Activated naive CD8-positive, alpha-beta T cell treated with anti-CD3 and anti-CD28 coated beads, Interleukin-2, amount 50 U/mL, for 16 hours (primary cell): ENCODE measurements at places on chromosomes 4 and X.

DNA sequence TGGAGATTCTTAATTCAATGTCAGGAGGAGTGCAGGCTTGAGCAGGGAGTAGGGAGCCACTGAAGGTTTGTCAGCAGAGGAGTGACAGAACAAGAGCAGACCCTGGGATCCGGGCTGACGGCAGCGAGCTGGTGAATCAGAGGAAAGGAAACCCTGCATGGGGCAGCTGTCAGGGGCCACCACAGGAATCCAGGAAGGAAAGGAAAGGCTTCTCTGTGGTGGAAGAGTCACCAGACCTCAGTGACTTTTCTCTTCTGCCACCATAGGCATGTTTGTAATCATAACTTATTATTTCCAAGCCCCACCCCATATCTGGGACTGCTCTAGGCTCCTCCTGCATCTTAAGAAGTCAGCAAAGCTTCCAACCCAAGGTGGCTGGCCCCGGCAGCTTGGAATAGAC lies 150.9 kb downstream of the BCOR start:
- DNase-seq = no peak

GRCh38 chrX:281166-281999 lies at the start of gene PLCXD1:
TSS of gene PLCXD1 (plus strand) at chrX:281381. CDS start at chrX:284188, 2,807 bp downstream.
- DNase-seq = no peak

DNA sequence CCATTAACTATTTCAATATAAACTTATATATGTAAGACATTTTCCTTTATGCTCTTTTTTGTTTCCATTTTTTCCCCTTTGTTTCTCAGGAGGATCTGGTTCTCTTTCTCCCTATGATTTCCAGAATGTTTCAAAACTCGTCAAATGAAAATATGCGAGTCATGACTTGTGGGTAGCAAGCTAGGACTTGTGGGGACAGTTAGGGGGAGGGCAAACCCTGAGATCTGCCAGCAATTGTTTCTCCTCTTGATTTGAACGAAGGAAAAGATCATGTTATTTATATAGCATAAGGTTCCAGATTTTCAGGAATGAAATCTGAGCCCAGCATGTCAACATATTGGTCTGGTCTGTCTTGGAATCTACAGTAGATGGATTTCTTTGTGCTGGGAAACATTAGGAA lies 28.9 kb upstream of the GPC4 start:
- no peak for DNase-seq

DNA sequence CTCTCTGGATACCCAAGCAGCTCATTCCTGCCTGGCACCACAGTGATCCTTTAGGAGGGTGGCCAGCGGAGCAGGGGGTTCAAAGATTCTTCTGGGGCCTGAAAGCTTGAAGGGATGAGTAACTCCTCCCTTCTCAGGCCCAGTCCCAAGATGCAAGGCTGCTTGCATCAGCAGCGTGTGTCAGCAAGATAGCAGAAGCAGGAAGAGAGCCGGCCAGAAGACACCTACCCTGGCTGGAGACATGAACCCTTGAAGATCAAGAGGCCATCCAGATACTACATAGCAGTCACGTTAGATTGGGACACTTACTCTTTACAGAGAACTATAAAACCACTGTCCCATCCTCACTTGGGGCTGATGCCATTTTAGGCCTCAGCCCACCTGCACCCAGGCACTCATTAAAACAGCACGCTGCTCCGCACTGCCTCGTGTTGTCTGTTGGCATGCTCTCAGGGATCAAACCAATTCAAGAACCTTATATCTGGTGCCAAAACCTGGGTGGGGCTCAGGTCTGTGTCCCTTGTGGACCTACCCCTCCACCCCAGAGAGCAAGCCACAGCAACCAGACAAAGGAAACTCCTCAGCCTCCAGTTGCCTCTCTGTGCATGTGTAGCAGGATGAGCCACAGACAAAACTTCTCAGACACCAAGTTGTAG lies 6.5 kb downstream of the UGT2B17 start:
- DNase-seq = no peak

GRCh38 chr4:18635531-18635930 lies 614.0 kb upstream of the LCORL start:
- DNase-seq = no peak

GRCh38 chrX:129655547-129656249 lies 942 bp upstream of the APLN start:
- no peak for DNase-seq

GRCh38 chr4:111136438-111136837 lies 513.6 kb upstream of the PITX2 start:
- no peak for DNase-seq

DNA sequence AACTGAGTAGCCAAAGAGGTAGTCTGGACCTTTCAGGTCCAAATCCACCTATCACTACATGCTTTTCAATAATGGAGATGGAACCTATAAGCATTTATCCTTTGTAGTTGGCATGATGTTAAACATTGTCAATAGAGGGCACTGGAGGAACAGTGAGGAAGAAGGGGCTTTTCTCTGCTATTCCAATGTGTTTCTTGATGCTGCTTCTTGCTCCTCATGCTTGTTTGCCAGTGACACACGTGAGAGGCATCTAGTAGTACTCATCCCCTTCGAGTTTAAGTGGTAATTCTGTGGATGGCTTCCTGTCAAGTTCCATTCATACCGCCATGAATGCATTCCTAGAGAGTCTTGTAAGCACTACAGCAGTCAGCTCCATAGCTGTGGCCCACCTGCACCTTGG lies 84.0 kb downstream of the NAA11 start:
- DNase-seq = no peak

DNA sequence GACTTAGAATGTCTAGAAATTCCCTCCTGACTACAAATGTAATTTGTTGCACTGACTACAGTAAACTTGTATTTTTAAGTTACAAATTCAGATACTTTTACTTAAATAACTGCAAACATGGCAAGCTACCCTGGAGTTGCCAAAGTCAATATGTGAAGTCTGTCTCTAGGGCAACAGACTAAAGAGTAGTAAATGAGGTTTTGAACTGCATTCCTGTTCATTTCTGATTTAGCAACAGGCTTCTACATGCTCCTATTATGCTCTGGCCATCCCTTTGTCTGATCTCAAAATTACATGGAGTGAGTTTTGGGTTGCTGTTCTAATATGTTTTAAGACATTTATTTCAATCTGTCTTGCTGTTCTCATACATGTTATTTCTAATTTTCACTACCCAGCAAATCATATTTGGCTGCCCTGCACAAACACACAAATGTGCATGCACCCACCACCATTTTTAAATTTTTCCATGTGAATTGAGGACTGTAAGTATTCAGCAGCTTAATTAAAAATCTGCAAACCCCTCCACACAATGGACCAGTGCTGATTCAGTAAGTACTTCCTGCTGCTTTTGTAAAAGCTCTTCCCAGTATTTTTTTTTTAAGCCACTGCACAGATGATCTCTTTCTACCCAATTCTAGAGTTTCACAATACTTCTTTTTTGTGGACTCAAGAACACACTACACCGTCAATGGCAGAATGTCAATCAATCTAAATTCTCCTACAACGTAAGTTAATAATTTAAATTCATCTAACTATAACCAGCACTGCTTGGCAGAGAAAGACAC lies 26.7 kb downstream of the SH3RF1 start:
- no peak for DNase-seq

GRCh38 chr4:2260344-2261109 lies 1.4 kb downstream of the MXD4 start:
- no peak for DNase-seq

GRCh38 chrX:15790769-15791290 lies 546 bp downstream of the ZRSR2 start:
- DNase-seq = no peak

- DNase-seq = no peak
Measured at GRCh38 chr4:164701665-164702064, 52.3 kb upstream of the SMIM31 start.

GRCh38 chr4:3174371-3175338 lies 74.3 kb upstream of the MSANTD1 start:
- DNase-seq = no peak

DNA sequence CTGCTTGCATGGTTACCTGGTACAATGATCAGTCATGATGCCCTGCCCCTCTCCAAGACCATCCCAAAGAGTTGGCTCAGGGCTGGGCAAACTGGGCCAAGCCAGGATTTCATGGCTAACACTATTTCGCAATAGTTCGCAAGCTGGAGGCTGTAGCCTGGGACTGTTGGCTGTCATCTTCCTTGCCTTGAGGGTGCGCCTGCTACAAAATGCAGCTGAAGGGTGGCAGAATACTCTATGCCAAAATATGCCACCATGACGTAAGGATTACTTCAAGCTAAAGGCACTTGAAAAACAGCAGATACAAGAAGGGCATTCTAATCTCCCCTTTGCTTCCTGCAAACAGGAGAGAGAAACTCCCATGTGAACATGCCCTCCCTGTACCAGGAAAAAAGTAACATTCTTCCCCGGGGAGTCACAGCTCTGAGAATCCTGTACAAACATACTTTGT lies 21.0 kb downstream of the SAT1 start:
- DNase-seq = no peak

DNA sequence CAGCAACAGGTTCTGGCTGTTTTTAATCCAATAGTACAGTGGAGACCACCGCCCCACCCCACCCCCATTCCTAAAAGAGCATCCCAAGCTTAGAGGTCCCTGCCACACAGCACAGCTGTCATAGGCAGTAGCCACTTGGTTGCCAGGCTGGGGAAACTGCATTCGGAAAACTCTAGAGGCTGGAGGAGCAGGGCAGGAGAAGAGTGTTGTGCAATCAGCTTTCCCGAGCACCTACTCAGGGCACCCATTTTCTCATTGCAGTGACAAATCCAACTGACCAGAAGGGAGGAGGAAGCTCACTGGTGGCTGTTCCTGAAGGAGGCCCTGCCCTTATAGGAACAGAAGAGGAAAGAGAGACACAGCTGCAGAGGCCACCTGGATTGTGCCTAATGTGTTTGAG lies 1.1 kb downstream of the CXCL1 start:
- DNase-seq = no peak

DNA sequence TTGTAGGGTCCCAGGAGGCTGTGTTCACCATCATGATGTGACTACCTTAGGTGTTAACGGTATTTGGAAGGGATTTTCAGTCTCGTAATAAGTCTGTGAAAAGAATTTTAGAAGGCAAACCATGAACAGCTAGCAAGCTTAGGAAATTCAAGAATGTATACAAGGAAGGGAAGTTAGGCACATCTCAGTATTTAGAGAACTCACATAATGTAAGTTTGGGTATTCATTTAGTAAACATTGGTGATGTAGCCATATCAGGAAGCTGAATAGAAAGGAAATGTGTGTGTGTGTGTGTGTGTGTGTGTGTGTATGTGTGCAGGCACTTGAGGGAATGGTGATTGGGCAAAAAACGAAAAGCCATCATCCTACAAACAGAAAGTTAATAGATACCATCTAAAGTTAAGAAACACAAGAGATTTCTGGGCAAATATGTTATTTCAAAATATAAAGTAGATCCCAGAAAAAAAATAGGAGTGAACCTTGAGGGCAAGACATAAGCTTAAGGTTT lies 34.7 kb upstream of the PRKX start:
- DNase-seq = no peak

DNA sequence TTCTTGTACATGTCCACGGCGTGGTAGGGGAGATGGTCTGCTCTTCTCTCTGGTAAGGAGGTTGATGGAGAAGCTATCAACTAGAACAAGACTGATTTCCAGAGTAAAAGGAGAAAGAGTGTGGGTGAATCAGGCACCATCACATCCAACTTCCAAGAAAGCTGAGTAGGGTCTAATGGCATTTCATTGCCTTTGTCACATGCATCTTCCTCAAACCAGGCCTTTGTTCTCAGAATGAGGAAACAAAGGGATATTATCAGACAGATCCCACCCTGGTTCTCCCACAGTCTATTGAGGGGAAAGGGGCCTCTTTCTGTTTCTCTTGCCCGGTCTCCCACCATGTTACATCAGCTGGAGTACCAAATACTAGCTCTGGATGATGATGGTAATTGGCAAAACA lies 160.2 kb upstream of the RBPJ start:
- DNase-seq = no peak

GRCh38 chr4:164109503-164109902 lies 615.0 kb downstream of the TMA16 start:
- no peak for DNase-seq

DNA sequence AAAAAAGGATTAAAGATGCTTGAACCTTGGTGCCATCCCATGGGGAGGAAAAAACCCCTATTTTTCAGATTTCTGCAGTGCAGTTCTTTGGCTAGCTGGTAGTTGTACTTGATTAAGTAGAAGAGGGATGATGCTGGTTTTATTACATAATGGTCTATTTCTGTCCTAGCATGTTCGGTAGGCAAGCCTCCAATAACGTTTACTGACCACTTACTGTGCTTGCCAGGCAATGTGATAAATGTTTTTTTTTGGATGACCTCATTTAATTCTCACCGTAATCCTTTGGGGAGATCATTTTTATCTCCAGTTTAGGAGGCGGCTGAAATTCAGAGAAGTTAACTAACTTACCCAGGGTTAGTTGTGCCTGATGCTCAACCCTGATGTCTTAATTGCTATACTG lies 92.1 kb upstream of the RPA4 start:
- DNase-seq = no peak

- DNase-seq = no peak
Measured at GRCh38 chrX:153184787-153185186, 5.7 kb downstream of the MAGEA1 start.

DNA sequence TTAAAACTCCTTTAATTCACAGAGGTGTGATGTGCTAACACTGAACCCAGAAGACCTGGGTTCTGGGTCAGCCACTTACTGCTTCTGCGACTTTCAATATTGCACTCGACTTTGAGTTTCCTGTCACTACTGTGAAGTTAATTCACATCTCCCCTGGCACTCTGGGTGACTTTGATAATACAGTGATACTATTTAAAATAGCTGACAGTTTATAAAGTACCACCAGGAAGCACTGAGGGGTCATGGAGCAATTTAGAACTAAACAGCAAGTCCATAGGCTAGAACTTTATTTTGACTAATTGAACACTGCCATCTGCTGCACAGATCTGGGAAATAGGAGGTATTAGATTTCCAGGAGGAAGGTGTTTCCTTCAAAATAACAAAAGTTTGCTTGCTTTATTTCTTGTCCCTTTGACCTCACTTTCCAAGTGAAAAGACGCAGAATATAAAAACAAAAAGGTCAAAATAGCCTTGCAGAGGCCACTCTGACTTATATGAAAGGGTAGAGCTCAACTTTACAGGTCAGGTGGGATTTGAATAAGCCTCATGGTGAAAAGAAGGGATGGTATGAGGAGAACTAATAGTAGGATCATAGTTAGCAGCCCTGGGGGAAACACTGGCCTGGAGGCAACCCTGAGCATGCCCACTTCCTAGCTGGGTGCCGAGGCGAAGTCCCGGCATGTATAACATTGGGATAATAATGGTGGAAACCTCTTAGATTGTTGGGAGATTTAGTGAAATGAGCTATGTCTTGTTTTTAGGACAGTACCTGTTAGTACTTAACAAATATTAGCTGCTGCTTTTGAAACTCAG lies 53.4 kb downstream of the ZNF518B start:
- no peak for DNase-seq
